Bronchial epithelial cell (primary cell): ENCODE measurements at places on chromosomes 2 and 18.

DNA sequence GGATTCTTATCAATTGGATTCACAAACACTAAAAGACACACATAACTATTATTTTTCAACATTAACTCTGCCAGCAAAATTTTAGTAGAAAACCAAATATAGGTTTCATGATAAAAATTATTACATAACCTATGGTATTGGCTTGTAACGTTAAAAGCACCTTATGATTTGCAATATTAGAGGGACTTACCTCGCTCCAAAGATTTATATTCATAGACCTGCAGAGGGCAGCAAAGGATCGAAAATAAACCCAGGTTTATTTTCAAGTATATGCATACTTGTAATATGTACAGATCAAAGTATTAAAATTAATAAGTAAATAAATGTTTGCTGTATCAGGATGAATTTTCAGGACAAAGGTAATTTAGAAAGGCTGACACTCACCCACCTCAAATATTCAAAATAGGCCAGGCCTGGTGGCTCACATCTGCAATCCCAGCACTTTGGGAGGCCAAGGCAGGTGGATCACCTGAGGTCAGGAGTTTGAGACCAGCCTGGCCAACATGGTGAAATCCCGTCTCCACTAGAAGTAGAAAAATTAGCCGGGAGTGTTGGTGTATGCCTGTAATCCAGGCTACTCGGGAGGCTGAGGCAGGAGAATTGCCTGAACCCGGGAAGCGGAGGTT, 45.3 kb downstream of the LRPPRC start:
- DNase-seq = peak; percentile 54

DNA sequence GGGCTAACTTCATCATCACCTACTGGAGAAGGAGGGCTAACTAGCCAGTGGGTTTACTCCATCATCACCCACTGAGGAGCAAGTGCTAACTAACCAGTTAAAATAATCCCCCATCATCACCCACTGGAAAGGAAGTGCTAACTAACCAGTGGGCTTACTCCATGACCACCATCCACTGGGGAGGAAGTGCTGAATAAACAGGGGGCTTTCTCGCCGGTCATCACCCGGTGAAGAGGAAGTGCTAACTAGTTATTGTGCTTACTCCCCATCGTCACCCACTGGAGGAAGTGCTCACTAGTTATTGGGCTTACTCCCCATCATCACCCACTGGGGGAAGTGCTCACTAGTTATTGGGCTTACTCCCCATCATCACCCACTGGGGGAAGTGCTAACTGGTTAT, 124.4 kb upstream of the SALL3 start:
- DNase-seq = no peak

GRCh38 chr18:62828852-62829251, 113.5 kb downstream of the PHLPP1 start:
- no peak for DNase-seq

GRCh38 chr2:230900336-230900995, 24.6 kb downstream of the GPR55 start:
- no peak for DNase-seq

DNA sequence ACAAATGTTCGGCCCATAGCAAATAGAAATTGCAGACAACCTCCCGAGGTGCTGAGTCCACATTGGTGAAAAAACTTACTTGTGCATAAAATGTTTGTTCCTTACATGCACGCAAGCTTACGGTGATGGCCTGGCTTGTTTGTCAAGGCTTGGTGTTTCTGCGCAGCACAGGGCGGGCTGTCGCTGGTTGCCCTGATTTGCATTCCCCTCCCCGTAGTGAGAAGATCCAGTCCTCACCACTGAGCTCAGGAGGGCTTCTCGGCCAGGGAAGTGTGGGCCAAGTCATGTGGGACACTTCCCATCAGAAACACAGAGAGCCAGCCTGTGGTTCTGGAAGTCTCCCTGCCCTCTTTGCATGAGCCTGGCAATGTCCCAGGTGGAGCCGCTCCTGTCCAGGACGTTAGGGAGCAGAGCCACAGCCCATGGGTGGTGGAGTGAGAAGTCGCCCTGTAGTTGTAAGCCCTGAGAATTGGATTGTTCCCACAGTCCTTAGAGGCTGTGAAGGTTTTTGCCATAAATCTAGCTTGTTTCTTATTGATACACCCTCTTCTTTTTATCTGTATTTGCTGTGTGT, 152.7 kb downstream of the TWIST2 start:
- DNase-seq = no peak

DNA sequence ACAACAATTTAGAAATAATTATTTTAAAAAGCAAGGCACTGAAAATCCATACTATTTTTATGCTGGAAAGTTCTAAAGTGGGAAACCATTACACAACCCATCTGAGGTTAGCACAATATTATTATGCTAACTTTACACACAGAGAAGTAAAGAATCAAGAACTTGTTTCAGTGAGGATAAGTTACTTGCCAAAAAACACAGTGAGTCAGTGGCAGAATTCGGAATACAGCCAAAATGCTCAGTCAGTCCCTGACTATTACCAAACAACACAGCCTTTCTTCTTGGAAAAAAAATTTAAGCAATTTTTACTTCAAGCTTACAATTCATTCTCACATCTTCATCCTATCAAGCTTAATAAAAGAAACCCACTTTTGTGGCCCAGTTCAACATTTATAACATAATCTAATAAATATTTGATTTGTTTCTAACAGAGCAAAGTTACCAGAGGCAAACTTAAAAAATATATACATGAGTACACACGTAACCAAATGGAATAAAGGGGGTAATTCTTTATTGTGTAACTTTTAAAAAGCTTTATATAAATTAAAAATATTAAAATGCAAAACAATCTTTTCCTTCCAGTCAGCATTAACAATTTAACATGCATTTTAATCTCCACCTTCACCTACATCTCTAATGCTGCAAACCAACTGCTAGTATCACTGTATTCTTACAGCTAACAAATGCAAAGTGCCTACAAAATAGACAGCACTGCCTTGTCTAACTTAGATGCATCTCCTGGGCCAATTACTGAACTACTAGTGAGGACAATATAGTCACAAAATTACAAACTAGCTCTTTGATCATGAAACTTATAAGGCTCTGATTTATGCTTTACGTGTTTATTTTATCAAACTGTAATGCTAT, 55.2 kb downstream of the CCDC88A start:
- DNase-seq = peak; percentile 95

- no peak for DNase-seq
These were observed 131.6 kb upstream of the DLGAP1 start for GRCh38 chr18:4586731-4587130.
